Left kidney (tissue), 8 donors: ENCODE measurements at places on chromosomes 3 and 15. TPM values are rescaled to one million over a fixed set of nuclear protein-coding genes. Genes with fewer than 3 reads are reported as not detected.

DNA sequence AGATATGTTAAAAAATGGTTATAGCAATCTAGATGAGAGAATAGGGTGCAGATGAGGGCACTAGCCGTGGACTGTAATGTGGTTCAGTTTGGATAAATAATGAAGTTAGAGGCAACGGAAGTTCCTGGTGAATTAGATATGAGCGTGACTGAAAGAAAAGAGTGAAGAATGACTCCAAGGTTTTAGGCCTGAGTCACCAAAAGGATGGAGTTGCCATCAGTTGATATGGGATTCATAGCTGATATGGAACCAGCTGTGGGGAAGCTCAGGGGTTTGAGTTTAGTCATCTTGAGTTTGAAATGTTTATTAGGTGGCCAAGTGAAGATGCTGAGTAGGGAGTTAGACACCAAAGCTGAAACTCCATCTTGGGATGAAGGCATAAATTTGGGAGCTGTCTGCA is 66.2 kb downstream of the SSR3 start:
- DNase-seq, result no peak

Gene LSMEM2
- 0.58 TPM for polyA plus RNA-seq

DNA sequence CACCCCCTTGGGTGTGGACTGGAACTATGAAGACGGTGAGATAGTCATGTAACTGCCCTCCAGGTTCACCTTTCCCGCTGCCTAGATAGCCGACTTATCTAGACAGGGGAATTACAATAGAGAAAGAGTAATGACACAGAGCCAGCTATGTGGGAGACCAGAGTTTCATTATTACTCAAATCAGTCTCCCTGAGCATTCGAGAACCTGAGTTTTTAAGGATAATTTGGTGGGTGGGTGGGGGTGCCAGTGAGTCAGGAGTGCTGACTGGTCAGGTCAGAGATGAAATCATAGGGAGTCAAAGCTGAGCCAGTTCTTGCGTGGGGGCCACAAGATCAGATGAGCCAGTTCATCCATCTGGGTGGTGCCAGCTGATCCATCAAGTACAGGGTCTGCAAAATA is 19.7 kb upstream of the DNAJC19 start:
- no peak for DNase-seq

GRCh38 chr3:115658032-115658336 is 34.7 kb downstream of the GAP43 start:
- no peak for DNase-seq

Gene MORC1
- polyA plus RNA-seq, result 0.57 TPM

- no peak for DNase-seq
Measured at GRCh38 chr15:52144656-52145178, 32.1 kb upstream of the BCL2L10 start.

- no peak for DNase-seq
Measured at GRCh38 chr15:99631255-99631654, 65.5 kb downstream of the MEF2A start.

DNA sequence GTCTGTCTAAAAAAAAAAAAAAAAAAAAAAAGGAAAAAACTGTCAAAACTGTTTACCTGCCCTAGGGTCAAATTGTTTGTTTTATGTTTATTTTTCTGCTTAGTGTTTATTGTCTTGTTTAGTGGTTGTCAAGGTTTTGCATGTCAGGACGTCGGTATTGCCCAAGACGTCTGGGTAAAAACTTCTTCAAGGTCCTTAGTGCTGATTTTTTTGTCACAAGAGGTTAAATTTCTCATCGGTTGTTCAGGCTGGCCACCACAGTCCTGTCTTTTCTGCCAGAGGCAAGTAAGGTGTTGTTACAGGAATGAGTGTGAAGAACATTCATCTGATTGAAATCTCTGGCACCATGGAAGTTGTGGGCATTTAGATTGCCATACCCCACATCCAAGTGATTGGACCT is 7.0 kb downstream of the DET1 start:
- no peak for DNase-seq

Gene TNFAIP8L3
- polyA plus RNA-seq, result 2.2 TPM

GRCh38 chr15:60165111-60165510 is 161.0 kb downstream of the FOXB1 start:
- DNase-seq, result no peak

DNA sequence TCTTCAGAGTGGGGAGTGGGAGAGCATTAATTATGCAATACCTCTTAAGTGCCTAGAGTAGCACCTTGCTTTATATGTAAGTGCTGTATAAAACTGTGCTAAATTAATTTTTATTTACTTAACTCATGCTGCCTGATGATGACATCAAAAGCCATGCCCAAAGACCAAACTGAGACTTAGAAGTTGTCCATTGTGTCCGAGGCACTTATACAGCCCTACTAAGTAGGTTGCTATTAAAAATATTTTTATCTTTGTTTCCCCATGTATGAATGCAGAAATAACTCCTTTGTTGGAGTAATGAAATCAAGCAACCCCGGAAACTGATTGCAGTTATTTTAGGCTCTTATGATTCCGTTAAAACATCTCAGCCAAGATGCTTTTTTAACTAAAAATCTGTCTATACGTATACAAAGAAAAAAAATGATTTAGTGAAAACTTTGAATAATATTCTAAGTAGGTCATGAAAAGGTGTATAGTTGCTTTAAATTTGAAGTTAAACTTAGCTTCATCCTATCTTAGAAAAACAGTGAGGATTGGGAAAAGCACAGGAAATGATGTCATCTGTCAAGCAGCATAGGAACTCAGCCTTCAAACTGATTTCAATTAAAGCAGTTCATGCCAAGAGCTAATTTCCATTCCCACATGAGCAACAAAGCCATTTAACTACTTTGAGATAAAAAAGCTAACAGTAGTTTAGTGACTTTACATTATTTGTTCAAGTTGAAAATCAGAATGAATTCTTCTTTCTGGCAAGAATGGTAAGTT is 43.0 kb downstream of the FBN1 start:
- peak; percentile 40 for DNase-seq

Gene SLC28A1
- polyA plus RNA-seq, result 7.5 TPM

Gene BBS4
- polyA plus RNA-seq, result 56.3 TPM

DNA sequence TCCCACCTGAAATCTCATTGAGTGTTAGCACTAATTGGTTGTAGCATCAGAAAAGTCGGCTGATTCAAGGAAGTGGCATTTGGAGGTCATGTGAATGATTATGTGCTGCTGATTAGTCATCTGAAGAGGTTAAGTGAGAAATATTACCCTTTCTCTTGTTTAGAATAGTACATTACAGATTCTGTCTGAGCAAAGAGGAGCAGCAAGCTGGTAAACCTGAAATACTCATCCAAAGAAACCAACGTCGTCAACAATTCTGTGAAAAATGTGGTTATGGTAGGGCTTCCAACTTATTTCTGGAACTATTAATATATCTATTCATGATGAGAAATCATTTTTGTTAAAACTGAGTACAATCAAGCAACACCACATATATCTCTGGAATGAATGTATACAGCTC is 1024.9 kb downstream of the TUSC7 start:
- DNase-seq, result no peak

DNA sequence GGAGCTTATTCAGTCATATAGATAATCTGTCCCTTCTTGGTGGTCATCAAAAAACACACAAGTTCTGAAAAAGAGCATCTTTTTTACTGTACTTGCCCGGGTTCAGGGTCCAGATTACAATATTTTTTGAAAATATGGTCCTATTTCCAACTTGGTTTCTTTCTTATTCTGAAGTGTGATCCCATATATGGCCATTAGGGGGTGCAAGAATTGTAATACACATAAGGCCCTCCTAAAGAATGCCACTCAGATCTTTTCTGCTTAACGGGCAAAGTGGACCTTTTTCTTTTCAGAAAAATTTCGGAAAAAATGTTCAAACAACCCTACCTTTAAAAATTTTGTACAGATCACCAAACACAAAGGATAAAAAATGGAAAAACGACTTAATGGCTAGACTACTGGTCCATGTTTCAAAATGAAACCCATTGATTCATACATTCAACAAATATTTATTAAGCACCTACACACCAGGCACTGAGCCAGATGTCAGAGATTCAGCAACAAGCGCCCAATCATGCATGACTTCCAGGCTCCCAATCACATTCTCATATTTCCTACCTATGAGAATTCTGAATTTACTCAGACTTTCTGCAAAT is 102.0 kb upstream of the MYRIP start:
- DNase-seq, result peak; percentile 39

DNA sequence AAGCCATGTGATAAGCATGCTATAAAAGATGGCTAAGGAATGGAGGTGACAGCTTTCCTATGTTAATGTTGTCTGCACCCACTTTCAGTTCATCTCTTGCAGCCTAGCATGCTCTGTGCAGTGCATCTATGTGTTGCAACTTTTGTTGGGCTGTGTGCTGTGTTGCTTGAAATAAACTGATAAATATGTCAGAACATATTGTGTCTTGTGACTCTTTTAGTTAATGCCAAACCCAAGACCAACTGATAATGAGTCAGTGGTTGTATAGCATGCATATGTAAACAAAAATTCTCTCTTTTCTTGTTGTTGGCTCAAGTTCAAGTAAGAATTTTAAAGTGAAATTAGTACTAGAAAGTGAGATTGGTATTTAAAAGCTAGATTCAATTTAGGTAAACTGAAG is 37.0 kb upstream of the SCN10A start:
- no peak for DNase-seq

GRCh38 chr3:134029734-134030378 is at the start of gene SLCO2A1:
SLCO2A1 (minus strand) TSS chr3:134029925; CDS start chr3:134029802, 123 bp downstream.
- DNase-seq, result peak; percentile 73

Gene GRAMD2A
- 10.6 TPM for polyA plus RNA-seq

Gene REC114
- polyA plus RNA-seq, result not detected

- no peak for DNase-seq
Measured at GRCh38 chr3:197431346-197431910, 124.3 kb downstream of the BDH1 start.

DNA sequence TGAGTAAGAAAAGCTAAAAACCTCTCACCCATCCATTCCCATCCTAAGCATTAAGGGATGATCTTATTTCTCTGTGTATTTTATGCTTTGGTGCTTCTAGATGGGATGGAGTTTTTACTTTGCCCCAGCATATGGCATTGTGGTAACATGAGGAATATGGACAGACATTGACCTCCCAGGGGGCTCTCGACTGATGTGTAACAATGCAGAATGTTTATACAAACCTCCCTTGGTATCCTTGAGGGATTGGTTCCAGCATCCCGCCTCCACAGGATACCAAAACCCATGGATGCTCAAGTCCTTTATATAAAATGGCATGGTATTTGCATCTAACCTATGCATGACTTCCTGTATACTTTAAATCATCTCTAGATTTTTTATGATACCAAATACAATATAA is 21.6 kb downstream of the PDIA5 start:
- DNase-seq, result peak; percentile 53

Gene RNU5B-1
- not detected for polyA plus RNA-seq

Gene PLSCR2
- polyA plus RNA-seq, result 1.0 TPM

- no peak for DNase-seq
Measured at GRCh38 chr15:64344651-64345294, 11.2 kb downstream of the CSNK1G1 start.

Gene RTP3
- not detected for polyA plus RNA-seq

GRCh38 chr3:30042916-30043555 is 563.4 kb upstream of the TGFBR2 start:
- DNase-seq, result no peak

Gene GOLGA6L7
- polyA plus RNA-seq, result 1.1 TPM

Gene HRG
- polyA plus RNA-seq, result 2.0 TPM

DNA sequence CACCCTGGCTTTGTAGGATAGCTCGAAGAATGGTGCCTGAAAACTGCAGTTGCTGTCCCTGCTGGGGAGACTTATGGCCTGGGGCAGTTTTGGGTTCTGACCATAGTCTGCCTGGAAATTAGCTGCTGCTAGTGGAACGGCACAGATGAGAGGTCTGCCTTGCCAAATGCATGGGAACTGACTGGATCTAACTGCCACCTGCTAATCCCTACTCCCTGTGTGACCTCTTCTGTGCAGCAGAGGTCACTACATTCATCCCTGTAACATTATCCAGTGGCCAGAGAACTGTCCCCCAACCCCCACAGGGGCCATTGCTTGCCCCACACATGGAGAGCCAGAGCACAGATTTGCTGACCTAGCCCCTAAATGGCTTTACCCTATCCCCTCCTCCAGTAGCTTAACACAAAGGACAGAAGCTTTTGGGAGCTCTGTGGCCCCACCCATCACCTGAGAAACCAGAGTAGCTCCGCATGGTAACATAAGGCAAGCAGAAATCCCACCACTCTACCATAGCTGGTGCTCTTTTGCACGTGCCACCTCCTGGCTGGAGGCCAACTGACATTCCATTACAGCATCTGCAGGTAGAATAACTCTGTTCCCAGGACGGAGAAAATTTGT is 840.0 kb downstream of the EPHA3 start:
- DNase-seq, result no peak

GRCh38 chr3:122760453-122761271 is 33.0 kb downstream of the HSPBAP1 start:
- no peak for DNase-seq

DNA sequence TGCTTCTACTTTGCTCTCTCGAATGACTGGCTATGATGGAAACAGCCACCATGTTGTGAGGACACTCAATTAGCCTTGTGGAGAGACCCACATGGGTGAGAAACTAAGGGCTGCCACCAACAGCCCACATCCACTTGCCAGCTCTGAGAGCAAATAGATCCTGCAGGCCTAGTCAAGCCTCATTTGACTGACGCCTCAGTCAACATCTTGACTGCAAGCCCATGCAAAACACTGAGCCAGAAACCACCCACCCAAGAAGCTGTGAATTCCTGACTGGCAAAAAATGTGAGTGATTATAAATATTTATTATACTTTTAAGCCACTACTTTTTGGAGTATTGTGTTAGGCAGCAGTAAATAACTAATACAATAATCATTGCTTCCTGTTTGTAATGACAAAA is 58.4 kb downstream of the NOX5 start:
- no peak for DNase-seq

Gene CHRM5
- polyA plus RNA-seq, result 0.35 TPM

DNA sequence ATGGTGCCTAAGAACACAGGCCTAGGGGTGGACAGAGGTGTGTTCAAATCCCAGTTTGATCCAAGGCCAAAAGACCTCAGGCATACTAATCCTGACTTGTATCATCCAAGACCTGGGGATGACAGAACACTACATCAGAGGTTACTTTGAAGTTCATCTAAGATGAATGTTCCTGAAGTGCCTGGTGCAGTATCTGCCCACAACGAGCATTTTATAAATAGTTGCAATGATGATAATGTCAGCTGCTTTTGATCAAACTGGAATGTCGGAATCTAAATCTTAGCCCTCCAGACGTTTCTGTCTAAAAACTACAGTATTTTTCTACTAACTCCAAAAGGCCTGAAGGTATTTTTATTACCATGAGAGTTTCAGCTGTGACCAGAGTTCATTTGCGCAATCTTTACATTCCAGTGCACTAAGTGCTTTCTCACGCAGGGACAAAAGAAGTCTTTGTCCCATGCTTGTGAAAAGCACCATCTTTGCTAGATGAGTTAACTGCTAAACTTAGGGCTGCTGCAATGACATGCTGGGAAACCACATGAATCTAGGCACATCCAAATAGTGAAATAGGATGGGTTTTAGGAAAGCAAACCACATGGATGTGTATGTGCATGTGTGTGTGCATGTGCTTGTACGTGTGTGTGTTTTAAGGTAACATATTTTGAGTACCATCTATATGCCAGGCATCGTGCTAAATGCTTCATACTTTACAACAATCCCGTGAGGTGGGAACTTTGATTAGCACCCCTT is 18.1 kb downstream of the ANXA2 start:
- no peak for DNase-seq
